ENCODE measurements at places on chromosomes 11 and 22. TPM values are rescaled to one million over a fixed set of nuclear protein-coding genes. Genes with fewer than 3 reads are reported as not detected.

DNA sequence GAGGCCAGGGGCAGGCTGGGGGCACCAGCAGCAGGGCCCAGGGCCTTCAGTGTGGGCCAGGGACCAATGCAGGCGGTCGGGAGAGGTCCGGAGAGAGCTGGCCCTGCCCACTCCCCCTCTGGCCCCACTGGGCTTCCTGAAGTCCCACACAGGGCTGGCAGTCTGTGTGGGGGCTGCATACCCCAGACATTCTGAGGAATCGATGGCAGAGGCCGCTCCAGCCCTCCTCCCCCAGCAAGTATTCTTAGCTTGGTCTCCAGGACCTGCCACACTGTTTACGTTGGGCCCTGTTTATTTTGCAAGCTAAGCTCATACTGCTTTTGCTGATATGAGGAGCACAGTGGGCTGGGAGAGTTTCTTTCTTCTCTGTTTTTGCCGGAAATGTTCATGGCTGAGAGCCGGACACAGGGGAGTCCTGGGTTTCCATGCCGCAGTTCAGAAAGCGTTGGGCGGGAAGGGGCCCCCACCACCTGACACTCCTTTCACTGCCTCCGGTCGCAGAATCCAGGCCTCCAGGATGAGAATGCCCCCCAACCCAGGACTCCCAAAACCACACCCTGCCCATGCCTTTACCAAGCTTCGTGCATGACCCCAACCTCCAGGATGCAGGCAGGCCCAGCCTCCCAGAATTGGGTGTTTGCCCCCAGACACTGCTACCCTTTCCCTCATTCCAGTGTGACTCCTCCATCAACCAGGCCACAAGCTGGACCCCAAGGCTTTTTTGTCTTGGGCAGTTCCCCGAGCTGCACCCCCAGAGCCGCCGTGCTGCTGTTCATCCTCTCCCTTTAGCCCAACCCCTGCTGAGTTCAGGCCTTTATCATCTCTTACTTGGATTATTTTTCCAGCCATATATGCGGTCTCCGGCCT, 81.8 kb upstream of the KCNQ1OT1 start:
- no peak overlapping the region for H3K4me3 ChIP-seq
- H3K4me1 ChIP-seq: no peaks in the 10 kb centered on the region
- no peak for DNase-seq
- H3K27ac ChIP-seq: no peak overlapping the region
- no peaks in the 10 kb centered on the region for H3K36me3 ChIP-seq

DNA sequence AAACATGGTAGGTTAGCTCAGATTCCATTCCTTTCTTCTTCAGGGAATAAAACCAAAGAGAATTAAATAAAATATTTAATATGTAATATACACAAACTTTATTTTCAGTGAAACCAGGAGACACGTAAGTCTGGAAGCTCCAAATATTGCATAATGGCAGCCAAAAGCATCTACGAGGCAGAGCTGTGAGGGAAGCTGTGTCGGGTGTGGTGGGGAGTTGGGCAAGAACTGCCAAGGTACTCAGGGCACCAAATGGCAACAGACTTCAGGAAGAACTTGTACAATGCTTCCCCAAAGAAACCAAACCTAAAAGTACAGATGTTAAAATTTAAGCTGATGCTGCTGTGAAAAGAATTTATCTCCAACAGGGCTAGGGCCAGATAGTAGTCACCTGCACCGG, 47.5 kb upstream of the C11orf87 start:
- H3K27ac ChIP-seq: no peak overlapping the region
- H3K27me3 ChIP-seq: no peaks in the 10 kb centered on the region
- H3K4me3 ChIP-seq: no peak overlapping the region
- DNase-seq: no peak
- no peaks in the 10 kb centered on the region for H3K4me1 ChIP-seq

DNA sequence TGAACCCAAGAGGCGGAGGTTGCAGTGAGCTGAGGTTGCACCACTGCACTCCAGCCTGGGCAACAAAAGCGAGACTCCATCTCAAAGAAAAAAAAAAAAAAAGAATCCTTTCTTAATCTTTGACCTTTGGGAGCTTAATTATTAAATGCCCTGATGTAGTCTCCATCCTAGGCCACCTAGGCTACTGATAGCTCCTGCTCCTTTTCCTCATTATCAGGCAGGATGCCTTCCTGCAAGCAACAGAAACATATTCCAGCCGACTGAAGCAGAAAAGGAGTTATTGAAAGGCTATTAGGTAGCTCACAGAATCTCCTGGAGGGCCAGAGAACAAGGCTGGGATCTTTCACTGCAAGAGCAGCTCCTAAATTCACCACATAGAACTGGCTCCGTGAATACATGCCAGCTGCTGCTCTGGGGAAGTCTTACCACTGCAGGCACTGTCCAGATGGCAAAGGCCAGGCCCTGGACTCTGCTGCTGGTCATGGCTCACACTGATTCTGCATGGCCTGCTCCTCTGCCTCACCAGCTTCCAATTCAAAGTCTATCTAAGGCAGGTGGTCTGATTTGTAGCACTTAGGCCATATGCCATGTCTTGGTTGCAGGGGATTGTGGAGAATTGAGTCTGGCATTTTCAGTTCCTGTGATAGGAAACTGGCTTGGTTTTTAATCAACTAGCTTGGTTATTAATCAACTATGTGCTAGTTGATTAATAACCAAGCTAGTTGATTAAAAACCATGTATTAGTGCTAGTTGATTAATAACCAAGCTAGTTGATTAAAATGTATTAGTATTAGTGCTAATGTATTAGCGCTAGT, 26.0 kb upstream of the POLD3 start:
- H3K4me1 ChIP-seq: no peaks in the 10 kb centered on the region
- H3K27me3 ChIP-seq: peaks cover 4% of the 10 kb centered on the region
- H3K4me3 ChIP-seq: no peak overlapping the region
- H3K36me3 ChIP-seq: no peaks in the 10 kb centered on the region
- no peak for DNase-seq

The SLC15A3 gene
- total RNA-seq: 2.1 TPM

The KLHDC7B gene
- 3.3 TPM for total RNA-seq

The OR2AT4 gene
- total RNA-seq: not detected
